Kidney capillary endothelial cell (primary cell): ENCODE measurements at places on chromosomes 7 and 10.
A peak's percentile ranks its signal among the peaks of the same experiment; 100 is the strongest.

DNA sequence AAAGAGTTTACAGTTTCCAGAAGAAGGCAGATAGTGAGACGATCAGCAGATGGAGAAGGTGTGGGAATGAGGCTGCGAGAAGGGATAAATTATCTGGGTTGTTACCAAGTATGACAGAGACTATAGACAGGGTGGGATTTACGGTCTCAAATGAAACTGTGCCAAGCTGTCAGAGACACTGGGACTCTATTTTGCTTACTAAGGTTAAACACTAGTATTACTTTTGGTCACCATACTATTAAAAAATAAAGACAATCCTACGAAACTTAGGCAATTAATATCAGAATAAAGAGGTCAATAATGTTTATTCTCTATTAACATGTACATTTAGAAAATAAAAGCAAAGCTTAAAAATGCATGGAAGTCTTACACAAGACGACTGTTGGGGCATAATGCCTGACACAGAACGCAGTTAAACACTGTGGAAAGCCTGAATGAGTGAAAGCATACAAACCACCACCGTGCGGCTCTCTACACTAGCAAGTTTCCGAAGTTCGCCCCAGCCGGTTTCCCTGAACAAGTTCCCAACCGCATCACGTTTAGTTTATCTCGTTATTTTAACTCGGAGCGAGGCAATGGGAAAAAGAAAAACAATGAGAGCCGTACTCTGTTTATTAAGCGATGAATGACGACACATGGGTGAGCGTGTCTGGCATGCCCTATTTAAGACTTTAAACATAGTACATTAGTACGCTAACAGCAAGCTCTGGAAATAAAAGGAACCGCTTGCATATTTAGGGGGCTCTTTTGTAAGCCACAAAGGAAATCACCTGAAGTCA, 909 bp upstream of the CC2D2B start:
- DNase-seq, result peak; percentile 58

DNA sequence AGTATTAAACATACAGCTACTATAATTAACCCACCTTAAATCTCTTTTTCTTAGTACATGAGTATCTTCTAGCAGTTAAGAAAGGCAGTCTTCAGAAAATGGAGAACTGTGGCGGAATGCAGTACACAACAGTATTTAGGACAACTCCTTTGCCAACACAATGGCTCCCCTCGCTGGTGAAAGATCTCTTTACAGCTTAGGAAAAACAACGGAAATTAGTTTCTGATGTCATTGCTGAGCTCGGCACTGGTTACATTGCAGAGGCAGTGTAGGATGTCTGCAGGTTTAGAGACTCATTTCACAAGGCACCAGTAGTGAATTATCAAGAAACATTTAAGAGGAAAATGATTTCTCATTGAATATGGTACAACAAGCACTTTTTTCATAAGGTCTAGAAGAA, 43.4 kb downstream of the GLRX3 start:
- peak; percentile 70 for DNase-seq

- DNase-seq, result no peak
Measured at GRCh38 chr10:90635111-90635765, 222.6 kb downstream of the HTR7 start.

DNA sequence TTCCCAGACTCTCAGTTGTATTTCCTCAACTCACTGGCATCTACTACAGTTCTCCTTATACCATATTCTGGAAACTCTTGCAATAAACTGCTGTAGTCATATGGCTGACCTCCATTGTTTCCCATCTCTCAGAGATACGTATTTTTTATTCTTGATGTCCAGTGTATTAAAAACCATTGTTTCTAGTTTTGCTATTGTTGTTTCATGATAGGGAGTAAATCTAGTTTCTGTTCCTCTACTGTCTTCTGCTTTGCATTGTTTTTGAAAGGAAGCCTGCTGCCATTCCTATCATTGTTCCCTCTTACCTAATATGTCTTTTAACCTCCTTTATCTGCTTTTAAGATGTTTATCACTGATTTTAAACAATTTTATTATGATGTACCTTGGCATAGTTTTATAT, 255.0 kb downstream of the ADK start:
- DNase-seq, result no peak

DNA sequence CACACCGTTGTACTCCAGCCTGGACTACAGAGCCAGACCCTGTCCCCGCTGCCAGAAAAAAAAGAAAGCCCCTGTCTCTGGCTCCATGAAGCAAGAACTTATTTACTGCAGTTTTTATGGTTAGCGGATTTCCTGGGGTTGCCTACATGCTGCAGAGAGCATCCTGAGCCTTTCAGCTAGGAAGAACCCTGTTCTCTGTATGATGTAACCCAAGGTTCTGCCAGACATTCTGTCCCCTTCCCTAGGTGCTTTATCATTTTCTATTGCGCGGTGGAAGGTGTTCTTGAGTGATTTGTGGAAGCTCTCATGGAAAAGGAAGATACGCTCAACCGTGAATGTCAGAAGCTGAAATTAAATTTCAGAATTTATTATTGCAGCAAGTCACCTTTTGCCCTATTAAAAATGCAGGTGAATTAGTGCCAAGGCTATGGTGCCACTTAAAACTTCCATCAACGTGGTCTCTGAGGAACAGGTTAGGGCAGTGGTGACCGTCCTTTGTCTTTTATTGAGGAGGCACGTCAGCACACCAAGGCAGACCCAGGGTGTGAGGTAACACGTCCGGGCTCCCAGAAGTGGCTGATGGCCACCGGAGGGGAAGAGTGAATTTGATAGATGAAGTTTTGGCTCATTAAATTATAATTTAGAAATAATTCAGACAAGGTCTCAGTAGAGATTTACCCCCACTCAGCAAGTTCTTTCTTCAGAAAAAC, 273.1 kb downstream of the PHTF2 start:
- DNase-seq, result no peak

DNA sequence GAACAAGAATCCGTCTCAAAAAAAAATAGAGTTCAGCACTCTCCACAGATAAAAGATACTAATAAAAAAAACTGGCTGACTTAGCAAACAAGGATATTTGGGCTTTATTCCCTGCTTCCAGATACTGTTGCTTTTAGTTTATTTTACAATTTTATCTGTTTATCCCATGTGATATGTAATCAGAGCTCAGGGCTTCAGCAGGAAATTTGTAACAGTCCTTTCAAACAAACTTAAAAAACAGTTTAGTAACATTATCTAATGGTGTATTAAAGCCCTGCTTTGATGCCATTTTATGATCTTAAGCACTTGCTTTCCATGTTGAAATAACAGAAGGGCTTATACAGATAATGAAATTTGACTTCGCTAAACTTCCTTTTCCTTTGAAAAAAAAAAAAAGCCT, 28.1 kb downstream of the DCLRE1A start:
- DNase-seq, result no peak

DNA sequence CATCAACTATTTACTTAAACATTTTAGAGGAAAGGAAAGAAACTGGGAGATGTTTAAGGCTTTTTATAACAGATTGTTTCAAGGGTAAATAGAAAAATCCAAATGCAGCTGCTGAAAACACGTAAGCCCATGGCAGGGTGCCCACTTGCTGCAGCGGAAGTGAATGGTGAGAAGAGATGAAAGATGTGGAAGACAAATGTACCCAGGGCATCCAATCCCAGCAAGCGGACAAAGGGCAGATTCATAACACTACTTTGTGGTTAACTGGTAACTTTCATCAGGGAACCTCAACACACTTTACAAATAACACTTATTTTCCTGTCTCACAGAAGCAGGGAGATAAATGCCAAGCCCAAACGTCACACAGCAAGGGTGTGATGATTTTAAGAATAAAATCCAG, 358.4 kb downstream of the KCNMA1 start:
- DNase-seq, result no peak

DNA sequence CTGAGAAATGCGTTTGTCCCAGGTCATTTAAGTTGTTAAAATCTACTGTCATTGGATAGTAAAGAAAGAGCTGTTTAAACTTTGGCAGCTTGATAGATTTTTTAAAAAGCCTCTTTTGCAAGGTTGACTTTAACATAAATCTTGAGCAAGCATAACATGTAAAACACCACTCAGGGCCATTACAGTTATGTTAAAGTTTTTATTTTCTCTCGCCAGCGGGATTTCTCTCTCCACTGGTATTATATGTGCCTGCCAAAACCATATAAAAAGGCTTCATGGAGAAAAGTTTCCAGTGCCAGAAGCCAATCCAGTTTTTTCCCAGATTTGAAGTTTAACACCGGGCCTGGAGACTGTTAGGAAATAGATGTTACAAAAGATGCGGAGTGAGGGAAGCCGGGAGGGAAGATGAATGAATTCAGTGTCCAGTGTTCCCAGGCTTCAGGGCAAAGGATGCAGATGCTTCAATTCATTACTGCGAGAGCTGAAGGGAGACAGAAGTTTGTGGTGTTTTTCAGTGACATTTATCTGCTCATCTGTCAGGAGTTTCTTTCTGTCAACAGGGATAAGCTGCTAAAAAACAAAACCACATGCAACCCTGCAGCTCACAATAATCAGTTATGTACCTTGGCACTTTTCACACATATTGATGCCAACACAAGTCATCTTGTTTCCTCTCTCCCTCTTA, 155.5 kb downstream of the SPAG6 start:
- no peak for DNase-seq

GRCh38 chr7:70353946-70354335, 755.7 kb downstream of the AUTS2 start:
- DNase-seq, result no peak

DNA sequence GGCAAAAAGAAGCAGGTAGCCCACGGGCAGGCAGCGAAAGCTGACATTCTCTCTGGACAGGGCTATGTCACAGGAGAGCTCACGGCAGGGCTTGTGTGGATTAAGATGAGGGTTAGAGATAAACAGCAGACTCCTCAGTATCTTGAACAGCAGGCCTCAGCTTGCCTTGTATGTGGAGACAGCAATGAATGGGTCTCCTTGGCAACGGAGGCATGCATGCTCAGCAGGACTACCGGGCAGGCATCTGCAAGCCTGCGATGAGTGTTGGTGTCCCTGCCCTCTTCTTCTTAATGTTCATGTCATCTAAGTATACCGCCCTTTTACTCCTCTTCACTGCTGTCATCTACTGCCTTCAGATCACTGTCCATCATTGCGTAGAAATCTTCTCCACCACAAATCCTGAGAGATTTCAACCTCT, 81.9 kb upstream of the C1GALT1 start:
- no peak for DNase-seq

DNA sequence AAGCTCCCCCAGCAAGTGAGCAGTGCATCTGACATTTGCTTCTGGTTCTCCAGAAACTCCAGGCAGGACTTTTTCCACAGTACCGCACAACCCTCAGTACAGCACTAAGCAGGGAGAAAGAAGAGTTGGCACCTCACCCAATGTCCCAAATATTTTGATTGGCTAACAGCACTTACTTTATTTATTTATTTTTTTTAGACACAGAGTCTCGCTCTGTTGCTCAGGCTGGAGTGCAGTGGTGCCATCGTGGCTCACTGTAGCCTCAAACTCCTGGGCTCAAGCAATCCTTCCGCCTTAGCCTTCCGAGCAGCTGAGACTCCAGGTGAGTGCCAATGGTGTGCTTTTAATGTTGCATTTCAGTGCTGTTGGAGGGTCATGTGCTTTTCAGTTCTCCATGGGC, 200.3 kb upstream of the ZMIZ1 start:
- no peak for DNase-seq

GRCh38 chr7:147171013-147171391, 1054.4 kb downstream of the CNTNAP2 start:
- no peak for DNase-seq

GRCh38 chr7:31052841-31053601, 913 bp downstream of the ADCYAP1R1 start:
- no peak for DNase-seq

DNA sequence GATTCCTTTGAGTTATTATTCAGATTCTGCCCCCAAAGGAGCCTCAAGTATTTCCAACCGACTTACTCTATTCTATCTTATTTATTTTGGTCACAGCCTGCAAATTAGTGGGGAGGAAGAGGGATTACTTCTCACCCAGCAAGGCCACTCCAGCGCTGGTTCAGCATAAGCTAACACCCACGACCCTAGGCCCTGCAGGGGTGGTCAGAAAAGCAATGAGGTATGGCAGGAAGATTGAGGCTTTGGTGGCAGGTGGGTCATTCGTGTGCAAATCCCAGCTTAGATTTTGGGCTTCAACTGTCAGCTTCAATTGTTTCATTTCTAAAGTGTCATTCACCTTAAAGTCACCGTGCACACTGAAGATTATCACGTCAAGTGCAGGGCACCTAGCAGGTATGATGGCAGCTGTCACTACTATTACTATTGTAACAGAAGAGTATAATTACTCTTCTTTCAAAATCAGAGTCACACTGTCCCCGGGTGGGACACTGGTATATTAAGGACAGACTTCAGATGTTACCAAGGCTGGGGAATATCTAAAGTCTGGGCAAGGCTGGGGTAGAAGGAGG, 48.8 kb upstream of the OPTN start:
- DNase-seq, result no peak

DNA sequence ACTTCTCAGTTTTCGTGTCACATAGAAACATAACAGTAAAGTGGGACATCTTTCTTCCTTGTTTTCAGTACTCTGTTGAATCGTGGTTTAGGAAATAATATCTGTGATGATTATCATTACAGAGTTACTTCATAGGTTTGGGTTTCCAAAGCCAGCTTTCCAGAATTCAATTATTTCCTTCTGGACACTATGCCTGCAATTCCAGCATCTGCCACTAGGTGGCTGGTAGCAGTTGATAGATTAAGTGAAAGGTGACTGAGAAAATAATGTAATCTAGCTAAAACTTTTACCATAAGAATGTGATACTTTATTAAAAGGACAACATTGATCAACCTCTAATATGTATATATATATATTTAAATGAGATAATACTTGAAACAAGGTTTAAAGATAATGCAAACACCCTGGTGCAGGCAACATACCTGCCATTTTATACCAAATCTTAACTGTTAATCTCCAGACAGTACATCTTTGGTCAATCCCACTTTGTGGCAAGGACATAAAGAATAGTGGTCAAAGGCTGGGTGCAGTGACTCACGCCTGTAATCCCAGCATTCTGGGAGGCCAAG, 102.6 kb downstream of the SH3PXD2A start:
- DNase-seq, result no peak

DNA sequence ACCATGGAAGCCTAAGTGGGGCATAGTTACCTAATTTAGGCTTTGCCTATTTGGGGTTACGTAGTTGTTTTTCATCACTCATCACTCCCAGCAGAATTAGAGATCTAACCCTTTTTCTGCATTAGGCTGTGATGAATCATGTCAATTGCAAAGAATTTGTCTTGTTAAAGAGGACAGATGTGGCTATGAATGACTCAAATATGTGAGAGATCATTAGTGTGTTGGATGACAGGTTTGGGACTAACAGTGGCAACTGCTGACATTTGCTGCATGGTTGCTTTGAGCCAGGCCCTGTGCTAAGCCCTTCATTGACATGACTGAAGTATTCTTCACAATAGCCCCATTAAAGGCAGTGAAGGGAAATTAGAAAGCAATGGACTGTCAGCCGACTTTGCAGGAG, 83.4 kb upstream of the BMPER start:
- DNase-seq, result no peak

- no peak for DNase-seq
Measured at GRCh38 chr10:119101366-119102098, 2.4 kb upstream of the DENND10 start.
